ENCODE measurements at places on chromosomes 16 and 17.
A peak's percentile ranks its signal among the peaks of the same experiment; 100 is the strongest.

DNA sequence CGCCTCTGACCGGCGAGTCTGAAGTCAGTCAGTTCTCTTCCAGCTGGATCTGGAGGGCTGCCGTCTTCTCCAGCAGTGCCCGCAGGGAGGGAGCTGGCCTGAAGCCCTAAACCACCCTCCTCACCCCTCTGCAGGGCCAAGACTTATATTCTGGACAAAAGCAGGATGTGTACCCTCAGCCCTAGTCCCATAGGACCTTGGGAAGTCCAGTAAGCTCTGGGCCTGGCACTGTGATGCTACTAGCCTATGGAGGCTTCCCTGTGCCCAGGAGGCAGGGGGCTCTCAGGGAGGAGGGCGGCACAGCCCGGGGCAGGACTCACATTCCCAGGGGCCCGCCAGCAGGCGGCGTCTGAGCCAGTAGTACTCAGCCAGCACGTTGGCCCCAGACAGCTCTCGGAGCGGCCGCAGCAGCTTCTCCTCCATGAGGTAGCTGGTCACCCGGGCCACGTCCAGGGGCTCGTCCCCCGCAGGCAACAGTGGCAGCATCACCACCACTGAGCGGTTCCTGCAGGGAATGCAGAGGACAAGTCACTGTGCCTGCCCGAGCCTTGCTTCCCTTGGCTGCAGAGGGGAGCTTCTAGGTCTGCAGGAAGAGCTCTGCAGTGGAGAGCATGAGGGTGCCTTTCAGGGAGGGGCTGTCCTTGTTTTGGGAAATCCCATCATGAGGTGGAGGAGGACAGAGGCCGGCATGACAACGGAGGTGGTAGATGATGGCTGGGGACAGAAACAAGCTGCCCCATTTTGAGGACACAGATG lies 41.7 kb downstream of the RMI2 start:
- no peak for DNase-seq

DNA sequence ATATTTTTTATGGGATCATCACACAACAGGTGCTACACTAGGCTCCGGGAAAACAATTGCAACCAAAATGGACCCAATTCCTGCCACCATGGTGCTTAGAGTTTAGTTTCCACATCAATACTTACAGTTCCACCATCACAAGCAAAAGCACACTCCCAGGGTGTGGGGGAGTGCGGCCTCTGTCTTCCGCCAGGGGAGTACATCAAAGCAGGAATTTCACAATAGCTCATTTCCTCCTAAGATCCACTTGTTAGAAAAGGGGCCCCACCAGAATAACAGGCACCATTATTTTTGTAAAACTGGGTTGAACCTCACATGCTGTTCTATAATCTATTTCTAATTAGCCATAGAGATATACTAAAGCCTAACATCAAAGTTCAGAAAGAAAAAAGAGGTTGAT lies 44.3 kb upstream of the PSMD7 start:
- no peak for DNase-seq

GRCh38 chr16:67562526-67562917 lies at the start of gene CTCF:
Gene CTCF (plus strand): TSS chr16:67562526. CDS start chr16:67610833, 48,307 bp downstream.
- DNase-seq = peak; percentile 83

GRCh38 chr16:83994703-83995102 lies 26.7 kb downstream of the NECAB2 start:
- DNase-seq = no peak

DNA sequence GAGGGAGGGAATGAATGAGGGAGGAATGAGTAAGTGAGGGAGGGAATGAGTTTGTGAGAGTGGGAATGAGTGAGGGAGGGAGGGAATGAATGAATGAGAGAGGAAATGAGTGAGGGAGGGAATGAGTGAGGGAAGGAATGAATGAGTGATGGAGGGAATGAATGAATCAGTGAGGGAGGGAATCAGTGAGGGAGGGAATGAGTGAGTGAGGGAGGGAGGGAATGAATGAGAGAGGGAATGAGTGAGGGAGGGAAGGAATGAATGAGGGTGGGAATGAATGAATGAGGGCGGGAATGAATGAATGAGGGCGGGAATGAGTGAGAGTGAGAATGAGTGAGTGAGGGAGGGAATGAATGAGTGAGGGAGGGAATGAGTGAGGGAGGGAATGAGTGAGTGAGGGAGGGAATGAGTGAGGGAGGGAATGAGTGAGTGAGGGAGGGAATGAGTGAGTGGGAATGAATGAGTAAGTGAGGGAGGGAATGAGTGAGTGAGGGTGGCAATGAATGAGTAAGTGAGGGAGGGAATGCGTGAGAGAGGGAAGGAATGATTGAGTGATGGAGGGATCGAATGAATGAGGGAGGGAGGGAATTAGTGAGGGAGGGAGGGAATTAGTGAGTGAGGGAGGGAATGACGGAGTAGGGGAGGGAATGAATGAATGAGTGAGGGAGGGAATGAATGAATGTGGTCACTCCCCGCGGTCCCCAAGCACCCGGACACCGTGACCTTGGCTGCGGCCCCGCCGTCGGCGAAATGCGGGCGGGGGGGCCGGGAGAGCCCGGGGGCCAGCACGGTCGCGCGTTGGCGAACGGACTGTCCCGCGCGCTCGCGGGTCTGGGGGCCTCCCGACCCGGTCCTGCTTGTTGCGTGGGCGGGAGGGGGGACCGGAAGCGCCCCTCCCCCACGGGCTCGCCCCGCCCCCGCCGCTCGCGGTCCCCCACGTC lies 1.1 kb upstream of the UBE2I start:
- no peak for DNase-seq

All from Ammon's horn (tissue), 1 donor.